H9 (cell line): ENCODE measurements at places on chromosomes 4 and X.

DNA sequence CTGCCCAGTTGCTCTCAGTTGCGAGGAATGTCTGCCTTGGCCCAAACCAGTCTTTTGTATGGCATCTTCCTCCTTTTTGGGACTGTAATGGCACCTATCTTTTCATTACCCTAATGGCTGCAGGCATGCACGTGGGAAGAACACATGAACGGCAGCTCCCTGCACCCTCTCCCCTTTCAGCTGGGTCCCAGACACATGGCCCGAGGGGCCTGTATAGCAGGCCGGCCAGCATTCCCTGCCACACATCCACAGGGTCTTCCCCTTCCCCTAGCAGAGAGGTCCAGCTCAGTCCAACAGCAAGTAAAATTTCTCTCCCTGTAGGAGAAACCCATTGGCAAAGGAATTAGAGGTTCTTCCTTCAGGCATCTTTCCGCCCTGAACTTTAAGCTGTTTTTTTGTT is 829.1 kb upstream of the AGA start:
- DNase-seq: no peak

DNA sequence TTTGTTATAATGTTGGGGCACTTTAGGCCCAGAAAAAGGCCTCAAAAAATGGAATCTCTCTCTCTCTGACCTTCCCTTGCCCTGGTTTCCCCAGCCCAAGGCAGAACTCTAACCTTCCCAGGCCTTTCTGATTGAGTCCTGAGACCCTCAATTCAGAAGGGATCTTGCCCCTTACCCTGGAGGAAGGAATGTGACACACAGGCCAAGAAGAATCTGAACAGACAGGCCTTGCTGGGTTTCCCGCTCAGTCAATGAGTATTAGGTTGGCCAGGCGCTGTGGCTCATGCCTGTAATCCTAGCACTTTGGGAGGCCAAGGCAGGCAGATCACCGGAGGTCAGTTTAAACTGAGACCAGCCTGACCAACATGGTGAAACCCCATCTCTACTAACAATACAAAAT is 27.6 kb downstream of the ELOVL6 start:
- DNase-seq: peak; percentile 39

GRCh38 chr4:6568689-6569332 is 6.2 kb upstream of the MAN2B2 start:
- DNase-seq: no peak

DNA sequence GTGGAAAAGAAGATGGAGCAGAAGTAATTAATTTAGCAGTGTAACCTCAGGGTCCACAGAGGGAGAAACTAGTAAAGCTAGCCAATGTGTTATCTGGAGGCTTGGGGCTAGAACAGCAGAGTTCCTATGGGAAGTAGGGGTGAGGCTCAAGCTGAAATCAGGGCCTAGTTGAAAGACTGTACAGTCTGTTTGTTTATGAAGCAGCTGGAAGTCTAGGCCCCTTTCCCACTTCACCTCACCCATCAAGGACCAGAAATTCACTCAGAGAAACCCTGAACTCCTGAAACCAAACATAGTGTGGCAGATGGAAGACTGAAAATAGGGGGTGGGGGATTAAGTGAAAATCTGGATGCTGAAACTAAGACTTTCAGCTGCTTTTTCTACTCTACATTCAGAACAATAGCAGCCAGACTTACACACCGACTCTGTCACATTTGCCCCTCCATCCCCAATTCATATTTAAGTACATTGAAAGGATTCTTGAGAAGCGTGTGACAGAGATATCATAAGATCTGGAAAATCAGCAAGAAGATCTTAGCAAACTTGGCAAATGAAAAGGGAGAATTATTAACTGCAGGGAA is 32.6 kb upstream of the FAM241A start:
- no peak for DNase-seq

DNA sequence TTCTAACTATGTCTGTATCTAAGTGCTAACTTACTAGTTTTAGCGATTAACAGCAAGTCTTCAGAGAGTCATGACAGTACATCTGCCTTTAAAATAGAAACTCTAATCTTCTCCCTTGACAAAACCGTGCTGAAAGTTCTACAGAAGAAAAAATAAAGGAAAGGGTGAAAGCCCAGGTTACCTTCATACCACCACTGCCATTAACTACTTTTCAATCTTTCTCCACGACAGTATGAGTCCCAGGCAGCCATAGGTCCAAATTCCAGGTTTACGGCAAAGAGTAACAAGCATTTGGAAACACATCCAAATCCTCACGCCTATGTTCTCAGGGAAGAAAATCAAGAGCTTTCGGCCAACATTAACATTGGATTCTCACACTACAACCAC is 12.4 kb upstream of the ZCCHC13 start:
- DNase-seq: no peak

- DNase-seq: no peak
Observed at GRCh38 chrX:63713526-63713925, 71.5 kb downstream of the ARHGEF9 start.

- DNase-seq: no peak
Observed at GRCh38 chrX:11768039-11768438, 10.0 kb downstream of the MSL3 start.

- no peak for DNase-seq
Observed at GRCh38 chr4:173684223-173684622, 154.2 kb upstream of the HAND2 start.

GRCh38 chr4:66568001-66568400 is 897.7 kb upstream of the EPHA5 start:
- DNase-seq: no peak

- DNase-seq: no peak
Observed at GRCh38 chrX:22053481-22053880, 21.4 kb downstream of the PHEX start.

DNA sequence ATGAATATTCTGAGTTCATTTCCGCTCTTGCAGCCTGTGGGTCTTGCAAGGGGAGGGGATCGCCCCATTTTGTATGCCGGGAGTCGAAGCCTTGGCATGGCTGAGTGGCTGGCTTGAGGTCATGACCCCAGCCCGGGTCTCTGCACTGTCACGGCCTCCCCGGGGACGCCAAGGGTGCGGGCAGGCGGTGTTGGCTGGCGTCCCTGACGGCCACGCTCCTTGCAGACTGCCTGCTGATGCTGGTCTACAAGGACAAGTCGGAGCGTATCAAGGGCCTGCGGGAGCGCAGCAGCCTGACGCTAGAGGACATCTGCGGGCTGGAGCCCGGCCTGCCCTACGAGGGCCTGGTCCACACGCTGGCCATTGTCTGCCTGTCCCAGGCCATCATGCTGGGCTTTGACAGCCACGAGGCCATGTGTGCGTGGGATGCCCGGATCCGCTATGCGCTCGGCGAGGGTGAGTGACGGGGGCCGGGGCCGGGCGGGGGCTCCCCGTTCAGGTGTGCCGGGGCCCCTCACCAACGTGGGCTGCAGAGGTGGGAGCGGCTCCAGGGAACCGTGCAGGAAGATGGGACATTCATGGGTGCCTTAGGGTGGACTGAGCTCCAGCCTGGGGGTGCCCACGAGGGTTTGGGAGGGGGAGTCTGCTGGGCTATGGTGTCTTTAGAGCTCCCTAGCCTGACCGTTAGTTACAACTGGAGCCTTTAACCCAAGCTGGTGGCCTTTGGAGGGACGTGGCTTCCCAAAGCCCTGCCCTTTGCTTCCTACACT is 10.3 kb downstream of the DOK7 start:
- no peak for DNase-seq

GRCh38 chr4:108429662-108430061 is 190.7 kb upstream of the RPL34 start:
- DNase-seq: no peak

DNA sequence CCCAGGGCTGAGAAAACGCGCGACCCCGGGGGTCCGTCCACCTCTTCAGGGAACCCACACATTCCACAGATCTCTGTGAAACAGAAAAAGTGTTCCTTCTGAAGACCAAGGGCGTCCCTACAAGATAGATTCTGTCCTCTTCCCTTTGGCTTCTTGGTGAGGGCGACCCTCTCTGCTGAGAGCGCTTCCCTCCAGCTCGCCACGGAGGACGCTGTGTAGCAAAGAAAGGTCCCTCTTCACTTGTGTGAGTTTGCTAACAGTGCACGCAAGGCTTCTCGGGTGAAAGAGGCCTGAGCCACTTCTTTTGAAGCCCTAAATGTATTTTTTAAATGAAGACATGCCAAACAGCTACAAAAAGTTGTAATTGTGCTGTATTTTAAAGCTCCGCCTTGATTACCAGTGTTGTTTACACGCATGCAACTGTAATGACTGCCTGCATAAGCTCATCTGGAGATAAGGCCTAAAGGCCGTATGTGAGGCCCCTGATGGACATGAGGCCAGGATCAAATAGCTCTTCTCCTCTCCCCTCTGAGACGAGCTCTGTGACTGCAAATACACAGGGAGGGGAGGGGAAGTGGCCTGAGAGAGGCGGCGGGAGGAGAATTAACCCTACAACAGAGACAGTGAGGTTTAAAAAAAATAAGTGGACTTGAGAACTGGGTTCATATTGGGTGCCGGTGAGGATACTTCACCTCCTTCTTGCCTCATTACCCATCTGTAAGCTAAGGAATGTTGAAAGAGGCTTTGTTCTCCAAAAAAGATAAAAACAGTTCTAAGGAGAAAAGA is 95.5 kb downstream of the SOWAHB start:
- DNase-seq: peak; percentile 57

DNA sequence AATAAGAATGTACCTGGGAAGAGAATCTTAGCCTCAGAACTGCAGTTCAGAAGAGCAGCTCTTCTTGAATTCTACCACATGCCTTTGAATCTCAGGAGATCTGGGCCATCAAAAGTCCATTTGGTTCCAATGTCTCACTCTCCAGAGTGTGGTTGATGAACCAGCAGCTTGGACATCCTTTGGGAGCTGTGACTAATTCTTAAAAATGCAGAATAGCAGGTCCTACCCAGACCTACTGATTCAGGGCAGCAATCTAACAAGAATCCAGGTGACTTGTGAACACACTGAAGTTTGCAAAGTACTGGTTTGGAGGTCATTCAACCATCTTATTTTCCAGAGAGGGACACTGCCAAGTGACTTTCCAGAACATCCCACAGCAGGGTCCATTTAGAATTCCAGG is 244.7 kb downstream of the PACRGL start:
- DNase-seq: no peak

DNA sequence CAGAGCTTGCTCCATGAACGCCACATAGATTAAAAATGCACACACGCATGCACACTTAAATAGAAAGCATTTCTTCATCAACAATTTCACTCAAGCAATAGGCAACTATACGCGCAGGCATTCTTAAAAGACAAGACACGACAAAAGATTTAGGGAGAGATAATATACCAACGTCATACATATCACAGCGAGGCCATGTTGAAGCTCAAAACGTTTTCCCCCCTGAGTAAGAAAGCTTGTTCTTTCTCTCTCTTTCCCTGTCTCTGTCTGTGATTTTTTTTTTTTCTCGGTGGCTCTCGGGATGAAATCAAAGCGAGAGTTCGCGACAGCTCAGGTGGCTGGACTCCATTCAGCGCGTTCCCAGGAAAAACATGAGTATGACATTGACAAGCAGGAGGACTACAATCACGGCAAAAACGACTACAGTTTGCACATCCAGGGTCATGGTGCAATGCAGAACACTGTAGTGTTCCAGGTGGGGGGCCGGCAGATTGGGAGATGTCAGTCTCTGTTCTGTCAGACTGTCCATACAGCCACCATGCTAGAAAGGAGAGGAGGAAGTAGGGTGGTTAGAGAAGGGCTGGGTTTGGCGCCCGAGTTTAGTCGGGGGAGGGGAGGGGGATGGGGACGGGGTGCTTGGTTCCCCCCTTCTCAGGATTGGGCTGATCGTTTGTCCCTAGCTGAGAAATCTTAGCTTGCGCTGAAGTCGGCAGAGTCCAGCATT is 30.7 kb downstream of the ARHGEF9 start:
- DNase-seq: peak; percentile 22

DNA sequence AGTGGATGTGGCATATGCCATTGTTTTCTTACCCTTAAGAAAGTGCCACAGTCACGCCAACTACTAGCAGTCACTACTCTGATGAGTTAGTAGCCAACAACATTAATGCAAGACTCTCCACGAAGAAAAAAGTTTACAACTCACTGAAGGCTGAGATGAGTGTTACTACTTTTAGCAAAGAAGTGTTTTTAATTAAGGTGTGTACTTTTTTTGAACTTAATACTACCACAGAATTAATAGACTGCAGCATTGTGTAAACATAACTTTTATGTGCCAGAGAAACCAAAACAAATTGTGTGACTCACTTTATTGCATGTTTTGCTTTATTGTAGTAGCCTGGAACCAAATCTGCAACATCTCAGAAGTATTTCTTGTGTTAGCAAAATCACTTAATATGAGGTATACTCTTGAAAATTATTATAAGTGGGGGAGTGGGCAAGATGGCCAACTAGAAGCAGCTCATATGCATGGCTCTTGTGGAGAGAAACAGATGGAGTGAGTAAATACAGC is 2.2 kb upstream of the UGT2B4 start:
- DNase-seq: no peak

- no peak for DNase-seq
Observed at GRCh38 chr4:186216465-186217024, 10.8 kb upstream of the KLKB1 start.

GRCh38 chr4:155941085-155941790 is 12.4 kb downstream of the CTSO start:
- no peak for DNase-seq

- no peak for DNase-seq
Observed at GRCh38 chr4:74692972-74693371, 101.4 kb downstream of the BTC start.

DNA sequence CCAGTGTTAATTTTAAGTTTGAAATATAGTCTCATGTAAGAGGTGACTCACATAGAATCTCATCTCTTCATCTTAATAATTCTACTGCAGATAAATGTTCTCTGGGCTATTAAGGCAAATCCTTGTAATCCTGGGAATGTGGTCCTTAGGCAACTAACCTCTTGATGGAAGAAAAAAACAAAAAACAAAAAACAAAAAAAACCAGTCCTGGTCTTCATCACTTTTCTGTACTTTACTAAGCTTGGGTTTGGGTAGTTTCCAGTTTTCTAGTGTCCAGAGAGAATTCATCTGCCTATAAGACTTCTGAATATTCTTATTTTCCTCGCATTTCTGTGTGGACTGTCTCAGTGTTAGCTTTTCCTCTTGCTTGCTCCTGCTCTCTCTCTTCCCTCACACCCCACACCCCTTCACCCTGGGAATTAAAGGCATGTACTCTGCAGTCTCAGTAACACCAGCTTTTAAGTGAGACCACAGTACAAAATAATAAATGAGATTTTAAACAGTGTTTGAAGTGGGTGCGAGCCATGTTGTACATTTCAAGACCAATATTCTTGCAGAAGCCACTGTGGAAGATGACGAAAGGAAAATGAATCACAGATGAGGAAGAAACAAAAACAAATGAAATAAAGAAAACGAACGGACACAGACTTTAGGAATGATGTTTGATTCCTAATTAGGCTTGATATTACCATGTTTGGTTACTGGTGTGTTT is 51.7 kb downstream of the HAND2 start:
- no peak for DNase-seq

GRCh38 chr4:55949482-55949802 is 697 bp downstream of the CEP135 start:
- DNase-seq: no peak

GRCh38 chrX:1673337-1673736 is 58.5 kb downstream of the ASMT start:
- DNase-seq: peak; percentile 55

DNA sequence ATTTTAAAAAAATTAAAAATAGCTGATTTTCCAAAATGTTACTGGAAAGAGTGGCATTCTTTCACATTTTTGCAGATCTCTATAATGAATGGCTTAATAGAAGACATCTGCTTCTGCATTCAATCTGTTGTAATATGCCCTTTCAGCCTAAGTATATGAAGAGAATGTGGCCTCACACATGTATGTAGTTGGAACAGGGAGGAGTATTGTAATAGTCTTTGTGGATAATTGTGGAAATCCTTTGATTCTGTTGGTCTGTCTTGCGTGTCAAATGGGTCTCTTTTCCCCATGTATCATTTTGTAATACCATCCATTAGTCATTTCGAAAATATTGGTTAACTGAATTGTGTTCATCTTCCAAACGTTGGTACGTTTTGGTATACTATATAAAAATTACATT is 11.6 kb downstream of the TXLNG start:
- no peak for DNase-seq
